ENCODE measurements at places on chromosomes 13 and 19. TPM values are rescaled to one million over a fixed set of nuclear protein-coding genes. Genes with fewer than 3 reads are reported as not detected.

- DNase-seq: no peak
Observed at GRCh38 chr19:16446724-16447368, 24.9 kb downstream of the EPS15L1 start.

DNA sequence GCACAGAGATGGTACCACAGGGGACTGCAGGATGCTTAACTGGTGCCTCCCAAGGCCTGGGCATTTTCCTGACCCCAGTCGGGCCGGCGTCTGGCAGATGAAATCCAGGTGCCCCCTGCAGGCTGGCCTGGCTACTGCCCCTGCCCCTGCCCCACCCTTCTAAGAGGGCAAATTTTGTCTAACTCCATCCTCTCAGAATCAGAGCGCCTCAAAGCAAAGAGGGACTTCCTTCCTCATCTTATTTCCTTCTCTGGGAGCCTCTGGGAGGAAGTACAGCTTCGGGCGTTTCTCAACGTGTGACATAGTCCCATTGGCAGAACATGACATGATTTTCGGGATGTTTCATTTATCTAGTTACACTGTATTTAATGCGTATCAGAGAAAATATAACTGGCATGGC is 2.7 kb downstream of the PRKACA start:
- DNase-seq: no peak

Gene OR10H1
- not detected for total RNA-seq

DNA sequence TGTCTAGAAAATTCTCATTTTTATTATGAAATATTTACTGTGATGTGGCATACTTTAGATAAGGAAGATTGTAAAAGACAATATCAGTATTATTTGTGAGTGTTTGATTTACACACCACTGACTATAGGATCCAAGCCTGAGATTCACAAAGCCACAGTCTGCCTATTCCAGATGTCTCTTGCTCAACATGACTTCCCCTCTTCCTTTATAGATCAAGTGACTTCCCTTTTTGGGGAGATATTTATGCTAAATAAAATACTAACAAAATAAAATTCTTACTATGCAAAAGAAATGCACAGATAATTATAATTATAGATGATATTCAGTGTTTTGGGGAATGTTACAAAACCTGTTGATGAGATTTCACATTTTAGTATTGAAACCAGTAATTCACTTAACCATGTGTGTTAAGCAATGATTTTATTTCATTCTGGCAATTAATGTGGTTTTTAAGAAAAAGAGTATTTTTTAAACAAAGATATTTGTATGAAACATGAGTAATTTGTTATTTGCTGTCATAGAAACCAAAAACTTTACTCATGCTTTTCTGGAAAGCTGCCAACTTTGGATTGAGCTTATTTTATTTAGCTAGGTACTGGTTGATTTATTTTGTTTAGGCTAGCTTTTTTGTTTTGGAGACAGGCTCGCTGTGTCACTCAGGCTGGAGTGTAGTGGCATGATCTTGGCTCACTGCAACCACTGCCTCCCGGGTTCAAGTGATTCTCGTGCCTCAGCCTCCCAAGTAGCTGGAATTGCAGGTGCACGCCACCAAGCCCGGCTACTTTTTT is 13.7 kb upstream of the GPR183 start:
- DNase-seq: no peak

- DNase-seq: no peak
Observed at GRCh38 chr19:56946159-56946558, 105.6 kb upstream of the PEG3 start.
